ENCODE measurements at places on chromosomes 5 and 9.

DNA sequence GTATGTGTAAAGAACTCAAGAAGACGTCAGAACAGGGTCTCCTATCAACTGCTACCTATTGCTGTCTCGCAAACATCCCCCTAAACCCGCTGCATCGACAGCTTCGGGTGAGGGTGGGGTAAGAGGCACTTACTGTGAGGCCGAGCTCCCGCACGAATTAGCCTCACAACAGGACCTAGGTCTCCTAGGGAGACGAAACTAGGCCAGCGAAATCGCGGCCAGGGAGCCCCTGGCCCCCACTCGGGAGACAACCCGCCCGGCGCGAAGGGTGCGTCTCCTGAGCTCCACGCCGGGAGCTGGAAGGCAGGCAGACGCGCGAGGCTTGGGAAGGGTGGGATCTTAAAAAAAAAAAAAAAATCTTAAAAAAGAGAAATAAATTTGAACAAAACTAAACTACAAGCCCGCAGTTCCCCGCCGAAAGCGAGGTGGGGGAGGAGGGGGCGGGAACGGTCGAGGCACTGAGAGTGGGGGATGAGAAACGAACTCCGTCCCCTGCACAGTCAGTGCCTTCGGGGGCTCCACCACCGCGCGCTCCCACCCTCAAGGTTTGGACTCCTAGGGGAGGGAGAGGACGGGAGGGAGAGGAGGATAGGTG lies 33.0 kb upstream of the NFIB start:
- no peak for DNase-seq

- DNase-seq: no peak
Observed at GRCh38 chr5:17412760-17413671, 85.0 kb upstream of the TAF11L2 start.

- DNase-seq: no peak
Observed at GRCh38 chr5:180166176-180166575, 42.8 kb downstream of the RASGEF1C start.

DNA sequence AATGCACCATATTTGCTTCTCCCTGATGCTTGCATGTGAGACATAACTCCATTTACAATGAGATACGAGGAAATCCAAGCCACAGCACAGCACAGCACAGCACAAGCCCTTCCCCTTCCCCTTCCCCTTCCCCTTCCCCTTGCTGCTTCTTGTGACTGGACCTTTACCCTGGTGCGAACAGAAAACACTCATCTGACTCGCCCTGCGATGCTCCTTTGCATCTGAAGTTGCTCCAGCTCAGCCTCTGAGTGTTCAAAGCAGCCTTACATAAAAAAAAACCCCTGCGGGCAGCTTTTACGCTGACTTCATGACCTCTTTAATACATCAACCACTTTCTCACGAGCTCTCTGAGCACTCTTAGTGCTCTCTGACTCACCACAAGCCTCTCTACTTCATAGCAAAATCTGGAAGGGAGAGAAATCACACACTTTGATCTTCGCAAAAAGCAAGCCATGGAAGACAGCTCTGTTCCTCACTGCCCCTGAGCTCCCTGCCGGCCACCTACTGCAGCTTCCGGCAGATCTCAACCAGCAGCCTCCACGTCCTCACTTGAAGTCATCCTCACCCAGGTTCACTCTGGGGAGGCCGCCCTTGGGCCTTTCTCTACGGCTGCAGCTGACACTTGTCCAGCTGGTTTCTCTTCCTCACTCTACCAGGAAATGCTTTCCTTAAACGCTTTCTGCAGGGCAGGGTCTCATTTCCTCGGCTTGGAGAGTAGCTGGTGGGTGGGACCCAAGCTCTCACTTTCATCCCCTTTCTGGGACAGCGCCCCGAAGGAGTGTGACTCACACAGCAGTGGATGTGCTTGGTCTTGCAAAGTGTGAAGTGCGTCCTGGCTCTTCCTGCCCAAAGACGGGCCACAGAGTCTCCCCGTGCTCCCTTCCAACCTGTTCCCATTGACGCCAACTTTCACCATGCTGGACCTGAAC lies 5.3 kb downstream of the SLC34A1 start:
- DNase-seq: peak; percentile 50

GRCh38 chr5:72183101-72183520 lies 75.8 kb downstream of the MAP1B start:
- DNase-seq: no peak

- DNase-seq: no peak
Observed at GRCh38 chr5:1048861-1049838, 40.5 kb downstream of the NKD2 start.

GRCh38 chr5:126002222-126002897 lies 420.8 kb upstream of the GRAMD2B start:
- DNase-seq: no peak

- no peak for DNase-seq
Observed at GRCh38 chr5:157164521-157164920, 1.5 kb downstream of the GARIN3 start.

- DNase-seq: no peak
Observed at GRCh38 chr5:151562019-151562707, 29.0 kb downstream of the FAT2 start.

GRCh38 chr9:135179976-135180375 lies 92.5 kb downstream of the OLFM1 start:
- no peak for DNase-seq

DNA sequence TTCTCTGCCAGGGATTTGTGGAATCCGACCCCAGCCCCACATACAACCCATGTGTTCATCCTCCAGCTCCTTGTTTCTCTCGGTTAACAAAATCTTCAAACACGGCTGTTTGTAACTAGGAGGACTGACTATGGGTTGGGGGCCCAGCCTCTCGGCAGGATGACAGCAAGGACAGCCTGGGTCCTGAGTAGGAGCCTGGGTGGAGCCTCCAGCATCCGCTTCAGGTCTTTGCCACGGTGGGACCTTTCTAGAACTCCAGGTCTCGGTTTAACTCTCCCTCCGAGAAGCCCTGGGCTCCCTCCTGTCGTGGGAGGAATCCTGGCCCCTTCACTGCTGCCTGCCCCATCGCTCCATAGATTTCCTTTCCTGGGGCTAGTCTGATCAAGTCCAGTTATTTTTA lies 248.5 kb downstream of the PBX3 start:
- DNase-seq: no peak

- DNase-seq: no peak
Observed at GRCh38 chr5:55324815-55325418, 17.1 kb downstream of the MTREX start.

GRCh38 chr9:2362150-2362549 lies 259.4 kb upstream of the VLDLR start:
- no peak for DNase-seq

- DNase-seq: no peak
Observed at GRCh38 chr9:137813651-137814415, 63.7 kb upstream of the CACNA1B start.

DNA sequence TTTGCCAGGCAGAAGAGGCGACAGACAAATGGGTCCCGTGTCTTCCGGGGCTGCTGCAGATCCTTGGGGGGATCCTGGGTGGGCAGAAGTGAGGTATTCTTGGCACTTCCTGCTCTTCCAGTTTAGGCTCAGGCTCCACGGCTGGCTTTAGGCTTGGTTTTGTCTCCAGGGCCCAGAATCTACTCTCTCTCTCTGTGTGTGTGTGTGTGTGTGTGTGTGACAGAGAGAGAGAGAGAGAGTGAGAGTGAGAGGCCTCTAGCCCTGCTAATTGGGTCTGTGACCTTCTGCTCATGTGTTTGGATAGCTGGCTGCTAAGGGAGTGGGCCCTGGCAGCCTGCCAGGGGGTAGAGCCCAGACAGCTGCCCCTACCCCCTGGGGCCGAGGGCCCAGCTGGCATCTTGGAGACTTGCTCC lies 39.3 kb downstream of the CRB2 start:
- no peak for DNase-seq

DNA sequence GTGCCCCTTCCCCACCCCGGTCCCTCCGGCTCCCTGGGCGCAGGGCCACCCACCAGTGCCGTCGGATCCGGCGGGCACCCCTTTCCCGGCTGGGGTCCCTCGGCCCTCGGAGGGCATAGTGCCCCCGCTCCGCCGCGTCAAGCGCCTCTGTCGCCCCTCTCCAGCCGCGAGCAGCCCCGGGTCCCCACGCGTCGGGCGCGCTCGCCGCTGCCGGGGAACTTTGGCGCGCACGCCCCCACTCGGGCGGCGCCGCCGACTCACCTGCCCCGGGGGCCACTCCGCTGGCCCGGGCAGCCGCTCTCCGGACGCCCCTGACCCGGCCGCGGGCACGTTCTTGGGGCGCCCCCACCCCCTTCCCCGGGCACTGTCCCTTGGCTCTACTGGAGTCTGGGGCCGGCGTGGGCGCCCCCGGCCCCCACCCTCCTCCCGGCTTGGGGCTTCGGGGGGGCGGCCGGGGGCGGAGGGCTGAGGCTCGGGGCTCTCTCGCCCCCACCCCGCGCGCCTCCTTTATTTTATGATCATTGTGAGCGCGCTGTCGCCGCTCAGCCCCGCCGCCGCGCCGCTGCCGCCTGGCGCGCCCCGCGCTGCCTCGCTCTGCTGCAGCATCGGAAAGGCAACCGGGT lies 1.1 kb upstream of the FAM78A start:
- no peak for DNase-seq

DNA sequence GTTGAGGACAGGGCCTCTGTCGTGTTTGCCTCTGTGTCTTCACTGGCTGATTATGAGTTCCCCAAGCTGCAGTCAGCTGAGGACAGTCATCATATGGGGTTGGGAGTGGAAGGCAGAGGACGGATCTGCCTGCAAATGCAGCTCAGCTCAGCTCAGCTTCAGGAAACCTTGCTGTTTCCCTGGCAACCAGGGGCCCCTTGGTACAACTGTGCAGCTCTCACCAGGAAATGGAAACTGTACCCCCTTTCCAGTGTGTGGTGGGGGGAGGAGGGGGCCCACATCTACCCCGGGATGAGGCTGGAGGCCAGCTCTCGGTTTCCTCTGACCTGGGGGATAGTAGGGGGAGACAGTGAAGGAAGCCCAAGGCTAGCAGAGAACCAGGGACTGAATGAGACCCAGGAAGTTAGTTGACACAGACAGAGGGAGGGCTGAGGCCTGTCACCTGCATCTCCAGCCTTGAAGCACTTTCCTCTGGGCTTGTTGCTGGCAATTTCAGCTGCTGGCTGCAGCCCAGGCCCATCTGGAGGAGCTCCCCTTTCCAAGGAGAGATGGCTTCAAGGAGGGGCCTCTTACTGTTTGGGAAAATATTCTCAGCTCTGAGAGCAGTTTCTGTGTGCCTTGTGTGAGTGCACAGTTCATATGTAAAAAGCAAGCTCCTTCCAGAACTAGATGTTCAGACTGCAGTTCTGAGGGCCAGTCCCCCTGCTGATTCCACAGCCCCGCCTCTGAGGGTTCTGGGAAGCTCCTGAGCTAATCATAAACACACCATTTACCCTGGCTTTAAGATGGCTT lies 6.9 kb downstream of the ANXA6 start:
- DNase-seq: no peak

DNA sequence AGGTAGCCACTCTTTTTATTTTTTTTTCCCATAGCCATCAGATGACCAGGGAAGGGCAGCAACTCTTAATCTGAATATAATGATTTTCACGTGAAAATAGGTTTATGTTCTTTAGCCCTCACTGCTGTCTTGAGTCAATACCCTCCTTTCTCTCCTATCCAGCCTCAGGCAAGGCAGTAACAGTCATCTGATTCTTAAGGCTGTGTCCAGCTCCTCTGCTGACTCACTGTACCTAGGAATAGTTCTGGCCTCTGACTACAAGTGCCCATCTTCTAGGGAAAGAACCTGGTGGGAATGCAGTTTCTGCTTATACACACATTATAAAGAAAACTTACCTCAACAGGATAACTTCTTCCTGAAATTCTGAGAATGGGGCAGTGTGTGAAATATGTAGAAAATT lies 30.7 kb downstream of the DHX29 start:
- DNase-seq: no peak

GRCh38 chr5:80140496-80140895 lies 105.3 kb downstream of the THBS4 start:
- peak; percentile 49 for DNase-seq

DNA sequence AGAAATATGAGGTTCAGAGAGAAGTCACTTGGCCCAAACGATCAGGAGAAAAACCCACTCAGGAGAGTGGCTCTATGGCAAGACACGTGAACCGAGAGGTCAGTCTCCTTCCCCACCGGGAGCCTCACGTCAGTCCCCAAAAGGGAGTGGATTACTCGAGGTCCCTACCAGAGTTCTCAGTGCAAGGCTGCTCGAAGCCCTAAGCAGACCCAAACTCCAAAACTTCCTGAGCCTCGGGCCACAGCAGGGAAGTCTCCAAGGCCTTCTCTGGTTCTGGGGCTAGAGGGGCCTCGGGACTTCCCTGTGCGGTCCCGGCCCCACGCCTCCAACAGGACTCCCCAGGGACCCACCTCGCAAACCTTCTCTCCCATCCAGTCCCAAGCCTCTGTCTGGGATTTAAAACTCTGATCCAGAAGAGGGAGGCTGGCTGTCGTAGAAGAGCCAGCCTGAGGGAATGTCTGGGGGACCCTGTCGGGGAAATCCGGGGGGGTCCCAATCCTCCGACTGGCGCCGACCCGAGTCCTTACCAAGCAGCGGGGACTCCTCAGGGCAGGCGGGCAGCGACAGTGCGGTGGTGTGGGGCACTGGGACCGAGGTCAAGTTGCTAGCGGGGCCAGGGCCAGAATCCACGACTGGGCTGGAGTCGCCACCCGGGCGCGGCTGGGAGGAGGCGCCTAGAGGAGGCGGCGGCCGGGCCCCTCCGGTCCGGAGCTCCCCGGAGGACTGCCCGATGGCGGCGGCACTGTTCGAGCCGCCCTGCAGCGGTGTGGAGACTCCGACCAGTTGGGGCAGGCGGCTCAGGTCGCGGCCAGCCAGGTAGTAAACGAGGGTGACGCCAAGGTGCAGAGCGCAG lies 679 bp downstream of the B4GALT1 start:
- no peak for DNase-seq

All from stimulated activated CD4-positive, alpha-beta T cell treated with anti-CD3 and anti-CD28 coated beads, TNF-alpha, amount 100 ng/mL, for 24 hours (primary cell).